ENCODE measurements at places on chromosomes 3 and 15.

DNA sequence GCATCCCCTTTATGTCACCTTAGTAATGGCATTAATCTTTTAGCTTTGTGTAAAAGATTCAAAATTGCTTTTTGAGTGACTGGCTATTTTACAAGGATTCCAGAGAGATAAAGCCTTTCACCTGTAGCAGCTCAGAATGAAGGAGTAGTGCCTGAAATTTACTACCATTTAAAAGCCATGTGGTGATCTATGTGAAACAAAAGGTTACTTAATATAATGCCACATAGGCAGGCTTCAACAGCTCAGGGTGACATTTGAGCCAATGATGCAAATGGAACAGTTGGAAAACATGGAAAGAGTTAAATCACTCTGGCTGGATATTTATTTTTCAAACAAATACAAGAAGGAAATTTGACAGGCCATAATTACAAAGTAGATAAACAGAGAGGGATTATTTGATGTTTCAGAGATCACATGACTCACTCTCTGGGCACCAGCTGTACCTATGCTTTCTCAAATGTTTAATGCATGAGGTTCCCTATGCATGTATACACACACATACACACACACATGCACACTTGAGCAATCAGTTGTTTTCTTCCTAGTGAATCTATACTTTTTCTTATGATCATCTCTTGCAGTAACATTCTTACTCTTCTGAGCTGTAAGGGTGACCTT, 171.5 kb downstream of the ZMAT3 start:
- DNase-seq, result no peak

DNA sequence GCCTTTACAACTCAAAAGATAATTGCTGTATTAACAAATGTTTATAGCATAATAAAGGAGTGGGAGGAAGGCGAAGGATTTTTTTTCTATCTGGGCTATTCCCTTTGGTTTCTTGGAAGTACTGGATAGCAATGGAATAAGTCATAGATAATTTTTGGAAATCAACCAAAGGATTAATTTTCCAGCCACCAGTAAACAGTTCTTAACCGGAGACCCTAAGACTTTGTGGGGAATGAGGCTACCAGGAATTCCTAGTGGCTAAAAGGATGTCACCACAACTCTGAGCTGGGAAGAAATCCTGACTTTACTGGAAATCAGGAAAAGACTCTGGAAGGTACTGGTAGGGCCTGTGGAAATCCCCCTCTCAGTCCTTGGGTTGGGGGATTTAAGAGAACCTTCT, 138.4 kb upstream of the RARB start:
- DNase-seq, result no peak

DNA sequence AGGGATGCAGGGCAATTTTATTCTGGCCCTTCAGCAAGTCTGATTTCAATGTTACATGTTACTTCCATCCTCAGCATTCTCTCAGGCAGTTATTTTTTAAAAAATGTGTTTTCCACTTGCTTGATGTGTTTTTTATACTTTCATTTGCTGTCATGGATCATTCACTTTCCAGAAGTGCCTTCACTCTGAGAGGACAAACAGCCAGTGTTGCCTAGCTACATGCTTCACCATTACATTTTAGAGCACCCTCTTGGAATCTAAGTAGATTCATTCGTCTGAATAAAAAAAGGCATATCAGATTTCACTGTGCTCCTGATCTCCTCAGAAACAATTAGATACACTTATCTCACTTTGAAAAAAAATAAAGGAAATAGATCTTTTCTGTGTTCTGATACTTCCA, 93.6 kb upstream of the POU1F1 start:
- no peak for DNase-seq

- no peak for DNase-seq
These were observed 1.0 kb downstream of the ONECUT1 start for GRCh38 chr15:52789008-52789600.

DNA sequence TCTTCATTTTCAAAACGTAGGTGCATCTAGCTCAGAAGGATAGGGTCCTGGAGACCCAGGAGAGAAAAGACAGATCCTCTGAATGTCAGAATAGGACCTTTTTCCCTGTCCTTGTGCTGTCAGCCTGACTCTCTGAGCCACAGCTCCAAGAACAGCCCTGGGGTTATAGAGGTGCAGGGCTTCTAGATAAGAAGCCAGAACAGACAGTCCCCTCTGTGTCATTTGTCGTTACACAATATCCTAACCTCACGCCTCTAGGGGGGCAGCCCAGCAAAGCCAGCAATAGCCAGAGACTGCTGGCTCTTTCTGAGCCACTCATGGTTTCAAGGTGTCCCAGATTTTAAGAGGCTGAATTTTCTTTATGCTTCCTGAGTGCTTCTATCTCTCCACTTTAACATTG, 153.2 kb upstream of the THBS1 start:
- no peak for DNase-seq

GRCh38 chr15:96336596-96337364, 6.3 kb downstream of the NR2F2 start:
- DNase-seq, result no peak

GRCh38 chr15:73295630-73296286, 73.0 kb downstream of the HCN4 start:
- no peak for DNase-seq

GRCh38 chr15:73936181-73936580, 9.9 kb downstream of the LOXL1 start:
- no peak for DNase-seq

DNA sequence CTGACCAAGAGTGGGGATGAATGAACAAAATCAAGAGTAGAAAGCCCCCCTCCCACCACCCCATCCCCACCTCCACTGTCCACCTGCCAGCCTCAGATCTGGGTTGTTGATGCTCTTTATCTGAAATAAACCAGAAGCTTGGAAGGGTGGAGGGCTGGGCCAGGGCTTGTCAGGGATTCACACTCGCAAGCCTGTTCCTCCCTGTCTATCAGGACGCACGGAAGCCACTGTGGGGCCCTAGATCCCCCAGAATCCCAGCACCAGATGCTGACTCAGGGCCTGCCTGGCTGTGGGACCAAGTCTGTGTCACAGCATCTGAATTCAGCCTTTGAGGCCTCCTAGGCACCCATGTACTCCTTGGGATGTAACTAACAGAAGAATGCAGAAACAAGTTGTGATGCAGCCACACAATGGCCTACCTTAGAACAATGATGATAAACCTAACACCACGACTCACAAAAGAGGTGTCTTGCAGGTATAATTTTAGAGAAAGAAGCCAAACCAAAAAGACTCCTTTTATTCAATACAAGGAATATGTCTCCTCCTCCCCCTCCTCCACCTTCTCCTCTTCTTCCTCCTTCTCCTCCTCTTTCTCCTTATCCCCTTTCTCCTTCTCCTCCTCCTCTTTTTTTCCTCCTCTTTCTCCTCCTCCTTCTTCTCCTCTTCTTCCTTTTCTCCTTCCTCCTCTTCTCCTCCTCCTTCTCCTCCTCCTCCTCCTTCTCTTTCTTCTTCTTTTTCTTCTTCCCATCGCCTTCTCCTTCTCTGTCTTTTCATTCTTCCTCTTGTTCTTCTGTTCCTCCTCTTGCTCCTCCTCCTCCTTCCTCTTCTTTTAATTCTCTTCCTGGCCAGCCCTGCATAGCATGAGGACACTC, 234.7 kb downstream of the PLCL2 start:
- no peak for DNase-seq

DNA sequence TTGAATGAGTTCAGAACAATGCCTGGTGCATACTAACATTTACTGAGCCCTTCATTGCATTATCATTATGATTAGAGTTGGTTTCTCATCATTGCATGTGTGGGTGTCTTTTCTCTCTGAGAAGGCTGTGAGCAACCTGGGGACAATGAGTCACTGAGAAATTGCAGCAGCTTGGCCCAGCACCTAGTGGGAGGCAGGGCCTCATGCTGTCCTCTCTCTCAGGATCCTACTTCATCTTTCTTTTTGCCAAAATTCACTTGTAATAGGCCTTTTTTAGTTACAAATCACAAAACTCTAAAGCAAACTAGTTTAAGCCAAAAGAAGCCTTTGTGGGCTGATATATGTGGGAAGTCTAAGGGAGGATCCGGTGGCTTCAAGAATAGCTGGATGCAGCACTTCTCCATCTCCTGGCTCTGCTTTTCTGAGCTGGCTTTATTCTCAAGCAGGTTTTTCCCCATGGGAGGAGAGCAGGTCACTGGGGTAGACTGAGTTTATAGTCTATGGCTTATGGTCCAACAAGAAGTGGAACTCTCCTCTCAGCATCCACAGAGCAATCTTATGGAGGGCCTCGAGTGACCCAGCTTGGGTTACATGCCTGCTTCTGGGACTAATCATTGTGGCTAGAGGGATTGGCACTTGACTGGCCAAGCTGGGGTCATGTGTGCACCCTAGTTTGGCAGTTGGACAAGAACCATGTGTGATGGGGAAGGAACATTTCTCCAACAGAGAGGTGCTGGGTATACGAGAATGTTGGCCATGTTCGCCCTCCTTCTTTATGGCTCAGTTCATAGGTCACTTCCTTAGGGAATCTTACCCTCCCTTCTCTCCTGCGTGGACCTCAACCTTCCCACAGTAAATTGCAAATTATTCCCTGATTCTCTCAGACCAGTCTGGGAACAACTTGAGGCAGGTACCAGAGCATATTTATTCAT, 8.7 kb upstream of the CAMK1 start:
- peak; percentile 35 for DNase-seq

DNA sequence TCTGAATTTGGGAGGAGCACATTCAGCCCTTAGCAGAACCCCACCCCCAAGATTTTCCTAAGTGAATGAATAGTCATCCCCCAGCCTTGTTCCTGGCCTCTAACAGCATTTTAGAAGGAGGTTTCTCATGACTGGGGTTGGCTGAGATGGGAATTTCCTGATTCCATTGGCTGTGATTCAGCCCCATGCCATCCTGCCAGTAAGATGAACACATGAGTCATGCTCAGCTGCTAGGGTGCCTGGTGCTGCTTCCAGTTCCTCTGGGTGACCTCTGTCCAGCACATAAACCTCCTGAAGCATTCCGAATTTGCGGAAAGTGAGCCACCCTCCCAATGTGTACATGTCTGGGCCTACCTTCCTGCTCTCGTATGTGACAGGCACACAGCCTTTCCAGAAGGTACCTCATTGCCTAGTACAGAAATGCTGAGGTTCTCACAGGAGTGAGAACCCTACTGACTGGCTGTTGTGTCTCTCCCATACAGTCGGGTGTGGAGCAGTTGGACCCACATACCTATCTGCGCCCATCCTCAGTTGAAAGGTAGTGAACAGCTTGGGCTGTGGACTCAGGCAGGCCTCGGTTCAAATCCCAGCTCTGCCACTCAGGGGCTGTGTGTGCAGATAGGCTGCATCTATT, 91.7 kb downstream of the APBA2 start:
- DNase-seq, result no peak

DNA sequence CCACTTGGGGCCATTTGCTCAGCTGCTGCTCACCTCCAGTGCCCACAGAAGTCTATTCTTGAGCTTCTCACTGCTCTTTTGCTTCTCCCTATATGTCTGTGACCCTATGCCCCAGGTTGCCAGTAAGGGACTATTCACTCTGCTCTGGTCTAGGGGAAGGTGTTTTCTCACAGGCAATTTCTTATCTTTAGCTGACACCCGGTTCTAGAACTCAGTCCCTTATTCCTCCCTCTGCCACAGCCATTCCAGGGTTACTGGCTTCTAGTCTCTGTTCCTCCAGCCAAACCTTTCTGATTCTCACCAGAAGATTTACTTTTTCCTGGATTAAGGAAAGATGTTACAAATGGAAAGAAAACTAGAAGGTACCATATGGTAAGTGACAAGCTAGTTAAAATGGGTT, 574.0 kb downstream of the NTRK3 start:
- DNase-seq, result no peak

GRCh38 chr3:55678546-55679216, 191.6 kb upstream of the WNT5A start:
- DNase-seq, result no peak

DNA sequence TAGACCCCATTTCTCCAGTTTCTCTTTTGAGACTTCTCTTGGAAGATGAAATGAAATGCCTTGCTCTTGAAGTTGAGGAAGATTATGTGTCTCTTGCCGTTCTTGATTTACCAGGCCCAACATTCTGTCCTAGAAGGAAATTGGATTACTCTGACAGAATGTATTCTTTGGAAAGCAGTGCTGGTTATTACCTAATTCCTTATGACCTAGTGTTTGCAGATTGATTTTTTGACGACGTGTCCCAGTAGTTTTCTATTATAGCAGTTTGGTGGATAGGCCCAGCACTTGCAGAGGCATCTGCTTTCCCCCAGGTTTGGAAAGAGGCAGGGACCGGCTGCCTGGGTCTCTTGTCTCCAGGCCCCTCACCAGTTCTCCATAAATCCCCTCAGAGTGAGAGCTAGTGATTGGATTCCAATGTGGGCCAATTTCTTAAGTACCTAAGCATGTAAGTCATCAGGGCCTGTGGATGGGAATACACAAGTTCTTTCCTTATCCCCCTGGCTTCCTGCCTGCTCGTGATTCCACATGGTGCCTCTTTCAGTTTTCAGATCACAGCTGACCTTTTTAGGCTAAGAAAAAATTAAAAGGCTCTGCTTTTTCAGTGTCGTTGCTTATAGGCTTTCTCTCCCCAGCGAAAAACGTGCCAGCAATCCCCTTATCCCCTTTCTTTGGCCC, 50.2 kb downstream of the EPHB3 start:
- DNase-seq, result no peak

All from stimulated activated CD4-positive, alpha-beta T cell treated with anti-CD3 and anti-CD28 coated beads, Interleukin-15, amount 100 ng/mL, for 1 hour (primary cell).